Femur (tissue), 1 donor: ENCODE measurements at places on chromosomes 13 and 19.
A peak's percentile ranks its signal among the peaks of the same experiment; 100 is the strongest.

DNA sequence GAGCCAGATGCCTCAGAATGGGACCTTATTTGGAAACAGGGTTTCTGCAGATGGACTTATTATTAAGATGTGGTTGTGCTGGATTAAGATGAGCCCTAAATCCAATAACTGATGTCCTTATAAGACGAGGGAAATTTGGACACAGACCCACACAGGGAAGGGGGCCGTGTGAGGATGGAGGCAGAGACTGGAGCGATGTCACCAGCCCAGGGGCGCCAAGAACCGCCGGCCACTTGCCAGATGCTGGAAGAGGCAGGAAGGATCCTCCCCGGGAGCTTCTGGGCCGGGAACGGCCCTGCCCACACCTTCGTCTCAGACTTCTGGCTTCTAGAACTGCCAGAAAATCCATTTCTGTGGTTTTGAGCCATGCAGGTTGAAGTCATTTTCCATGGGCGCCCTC is 26.6 kb downstream of the GNG7 start:
- no peak for DNase-seq

- no peak for DNase-seq
These were observed 54.8 kb downstream of the EPS15L1 start for GRCh38 chr19:16416991-16417390.

- peak; percentile 94 for DNase-seq
These were observed 5.5 kb upstream of the CCNE1 start for GRCh38 chr19:29806098-29806866.

GRCh38 chr19:56174550-56174949 is 1.3 kb upstream of the GALP start:
- no peak for DNase-seq

- no peak for DNase-seq
These were observed 126.7 kb downstream of the MAB21L1 start for GRCh38 chr13:35349673-35350278.

- peak; percentile 76 for DNase-seq
These were observed 11.0 kb downstream of the TSHZ3 start for GRCh38 chr19:31338069-31338776.

GRCh38 chr19:53158119-53158656 is 665 bp downstream of the ZNF347 start:
- DNase-seq: peak; percentile 51

DNA sequence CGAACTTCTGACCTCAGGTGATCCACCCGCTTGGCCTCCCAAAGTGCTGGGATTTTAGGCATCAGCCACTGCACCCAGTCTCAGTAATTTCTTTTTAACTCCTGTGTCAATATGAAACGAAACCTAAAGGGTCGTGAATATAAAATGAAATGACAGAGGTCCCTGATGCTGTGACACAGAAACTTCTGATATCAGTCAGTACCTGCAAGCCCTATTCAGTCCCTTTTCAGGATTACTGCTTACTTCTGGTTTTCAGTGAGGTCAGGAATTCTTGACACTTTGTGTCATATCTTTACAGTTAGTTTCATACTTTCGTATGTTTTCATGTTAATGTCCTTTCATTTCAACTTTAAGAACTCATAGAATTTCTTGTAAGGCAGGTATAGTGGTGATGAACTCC is 58.7 kb downstream of the RNF17 start:
- no peak for DNase-seq

GRCh38 chr19:8615813-8616596 is 5.5 kb upstream of the ADAMTS10 start:
- DNase-seq: peak; percentile 64

DNA sequence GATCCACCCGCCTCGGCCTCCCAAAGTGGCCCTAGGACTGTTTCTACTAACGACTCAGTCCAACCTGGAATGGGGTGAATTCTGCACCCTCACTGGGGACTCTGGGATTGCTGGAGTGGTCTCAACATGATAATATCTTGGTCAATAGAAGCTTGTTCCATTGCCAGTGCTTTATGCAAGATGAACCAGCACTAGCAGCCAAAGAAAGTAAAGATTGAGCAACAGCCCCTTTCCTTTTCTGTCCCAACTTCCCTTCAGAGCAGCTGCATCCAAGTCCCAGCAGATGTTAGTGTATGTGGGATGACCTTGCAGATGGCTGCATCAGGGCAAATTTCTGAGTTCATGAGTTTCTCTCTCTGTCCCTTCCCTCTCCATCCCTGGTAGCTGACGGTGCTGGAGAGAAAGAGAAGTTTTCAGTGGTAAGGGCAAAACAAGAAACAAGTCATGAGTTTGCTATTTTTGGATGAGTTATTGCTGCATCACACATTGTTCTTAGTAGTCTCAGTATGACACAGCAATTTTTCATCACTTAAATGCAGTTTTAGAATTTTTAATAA is 183.6 kb upstream of the EDNRB start:
- DNase-seq: peak; percentile 56

- no peak for DNase-seq
These were observed 6.3 kb upstream of the PNMA8C start for GRCh38 chr19:46435009-46435408.

DNA sequence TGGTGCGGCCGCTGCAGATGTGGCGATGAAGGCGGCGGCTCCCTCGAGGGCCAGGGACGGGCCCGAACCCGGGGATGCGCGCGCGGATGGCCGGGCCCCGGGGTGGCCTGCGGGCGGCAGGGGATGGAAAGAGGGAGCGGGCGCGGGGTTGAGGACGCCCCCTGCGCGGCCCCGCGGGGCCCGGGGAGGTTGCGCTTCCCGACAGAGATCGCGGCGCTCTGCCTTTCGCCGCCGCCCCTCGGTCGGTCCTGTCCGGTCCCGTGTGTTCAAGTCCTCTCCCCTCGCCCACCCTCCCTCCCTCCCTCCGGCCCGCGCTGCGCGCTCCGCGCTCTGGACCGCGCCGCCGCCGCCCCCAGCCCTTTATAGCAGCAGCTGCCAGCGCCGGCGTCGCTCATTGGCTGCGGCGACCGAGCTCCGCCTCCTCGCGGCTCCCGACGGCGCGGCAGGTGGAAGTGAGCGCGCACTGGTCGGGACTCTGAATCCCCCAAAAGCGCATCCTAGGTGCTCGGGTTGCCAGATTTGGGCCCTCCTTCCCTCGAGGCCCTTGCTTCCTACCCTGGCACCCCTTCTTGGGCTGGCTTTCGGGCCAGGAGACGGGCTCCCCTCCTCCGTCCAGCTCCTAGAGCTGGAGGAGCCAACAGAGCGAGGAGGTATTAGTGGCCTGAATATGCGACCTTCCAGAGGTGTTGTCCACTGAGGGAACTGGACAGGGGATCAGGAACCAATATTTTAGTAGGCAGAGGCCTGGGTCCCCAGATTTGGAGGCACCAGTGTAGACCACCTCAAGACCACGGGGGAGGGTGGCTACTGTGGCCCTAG is at the start of gene ELAVL3:
ELAVL3 (minus strand) TSS at position 332 of the 819 bp plus-strand sequence. CDS start 438 bp downstream, outside the sequence.
- DNase-seq: no peak

DNA sequence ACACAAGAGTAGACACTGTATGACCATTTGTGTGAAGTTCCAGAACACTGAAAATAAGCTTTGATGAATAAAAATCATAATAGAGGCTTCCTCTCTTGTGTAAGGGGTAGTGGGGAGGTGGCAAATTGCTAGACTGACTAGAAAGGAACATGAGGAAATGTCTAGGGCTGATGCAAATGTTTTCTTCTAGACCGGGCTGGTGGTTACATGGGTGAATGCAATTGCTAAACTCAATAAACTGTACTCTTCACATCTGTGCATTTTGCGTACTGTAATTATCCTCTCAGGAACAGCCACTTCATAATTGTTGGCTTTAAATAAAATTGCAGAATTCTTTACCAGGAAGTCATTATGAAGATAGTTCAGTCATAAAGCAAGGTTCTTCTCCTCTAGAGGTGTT is 5.2 kb upstream of the KBTBD7 start:
- DNase-seq: no peak

GRCh38 chr19:45419396-45419795 is 4.3 kb downstream of the ERCC1 start:
- DNase-seq: no peak

DNA sequence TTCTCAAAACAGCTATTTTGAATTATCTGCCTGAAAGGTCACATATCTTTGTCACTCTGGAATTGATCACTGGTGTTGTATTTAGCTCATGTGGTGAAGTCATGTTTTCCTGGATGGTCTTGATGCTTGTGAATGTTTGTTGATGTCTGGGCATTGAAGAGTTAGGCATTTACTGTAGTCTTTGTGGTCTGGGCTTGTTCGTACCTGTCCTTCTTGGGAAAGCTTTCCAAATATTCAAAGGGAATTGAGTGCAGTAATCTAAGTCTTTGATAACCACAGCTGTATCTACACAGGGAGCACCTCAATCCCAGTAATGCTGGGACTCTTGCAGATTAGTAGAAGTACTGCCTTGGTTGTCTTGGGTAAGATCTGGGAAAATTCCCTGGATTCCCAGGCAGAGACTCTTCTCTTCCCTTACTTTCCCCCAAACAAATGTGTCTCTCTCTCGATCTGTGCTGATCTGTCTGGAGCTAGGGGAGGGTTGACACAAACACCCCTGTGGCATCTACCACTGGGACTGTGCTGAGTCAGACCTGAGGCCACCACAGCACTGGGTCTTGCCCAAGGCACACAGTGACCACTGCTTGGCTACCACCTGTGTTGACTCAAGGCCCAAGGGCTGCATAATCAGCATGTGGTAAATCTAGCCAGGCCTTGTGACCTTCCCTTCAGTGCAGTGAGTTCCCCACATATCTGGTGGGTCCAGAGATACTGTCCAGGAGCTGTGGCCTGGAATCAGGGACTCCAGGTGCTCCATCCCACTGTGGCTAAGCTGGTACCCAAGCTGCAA is 5.5 kb upstream of the CYP4F3 start:
- no peak for DNase-seq

- peak; percentile 88 for DNase-seq
These were observed at the start of gene BICRA for GRCh38 chr19:47608969-47609905. BICRA (plus strand) TSS chr19:47609134; CDS start chr19:47673575, 64,441 bp downstream.

- no peak for DNase-seq
These were observed 60.7 kb upstream of the RFXAP start for GRCh38 chr13:36758345-36758744.

- DNase-seq: peak; percentile 85
These were observed 1.7 kb downstream of the PCDH8 start for GRCh38 chr13:52846567-52847321.

DNA sequence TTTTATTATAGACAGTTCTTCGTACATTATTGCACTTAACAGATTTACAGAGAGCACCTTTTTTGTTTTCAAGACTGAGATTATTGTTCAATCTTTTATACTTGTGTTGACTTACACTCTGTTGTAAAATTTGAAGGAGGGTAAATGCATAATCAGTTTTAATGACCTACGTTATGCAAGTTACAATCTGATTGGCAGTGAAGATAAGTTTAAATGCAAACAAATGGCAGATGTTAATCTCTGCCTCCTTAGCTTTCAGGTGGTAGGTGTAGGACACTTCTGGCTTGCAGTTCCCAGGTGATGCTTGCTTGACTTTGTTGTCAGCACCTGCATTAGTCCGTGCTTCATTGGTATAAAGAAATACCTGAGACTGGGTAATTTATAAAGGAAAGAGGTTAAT is 424.9 kb downstream of the FGF9 start:
- DNase-seq: no peak

GRCh38 chr13:48488995-48489394 is 43.9 kb downstream of the RCBTB2 start:
- no peak for DNase-seq

GRCh38 chr13:78841358-78841963 is 182.5 kb upstream of the OBI1 start:
- no peak for DNase-seq

DNA sequence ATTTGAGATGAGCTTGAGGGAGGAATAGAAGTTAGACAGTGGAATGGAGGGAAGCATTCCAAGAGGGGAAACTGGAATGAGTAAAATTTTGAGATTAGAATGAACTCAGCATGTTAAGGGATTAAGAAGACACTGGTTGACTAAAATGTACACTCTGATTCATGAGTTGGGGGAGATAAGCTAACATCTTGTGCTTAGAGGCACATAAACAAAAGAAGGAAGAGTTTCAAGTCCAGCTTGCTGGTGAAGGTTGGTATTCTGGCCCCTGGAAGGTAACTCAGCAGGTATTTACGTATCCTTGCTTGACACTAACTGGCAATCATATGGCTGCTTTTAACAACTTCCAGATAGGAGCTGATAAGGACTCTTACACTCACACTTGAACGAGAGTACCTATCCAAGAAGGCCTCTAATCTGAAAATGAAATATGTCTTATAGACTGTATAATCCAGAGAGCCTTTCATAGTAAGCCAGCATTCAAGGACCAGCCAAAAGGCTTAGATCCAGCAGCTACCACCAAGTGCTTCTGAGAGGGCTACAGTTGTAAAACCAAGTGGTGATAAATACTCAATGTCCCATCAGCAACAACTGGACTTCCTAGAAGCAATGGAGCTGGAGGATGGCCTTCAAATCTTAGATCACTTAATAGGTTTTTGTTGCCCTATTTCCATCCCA is 149.7 kb upstream of the SERP2 start:
- no peak for DNase-seq

DNA sequence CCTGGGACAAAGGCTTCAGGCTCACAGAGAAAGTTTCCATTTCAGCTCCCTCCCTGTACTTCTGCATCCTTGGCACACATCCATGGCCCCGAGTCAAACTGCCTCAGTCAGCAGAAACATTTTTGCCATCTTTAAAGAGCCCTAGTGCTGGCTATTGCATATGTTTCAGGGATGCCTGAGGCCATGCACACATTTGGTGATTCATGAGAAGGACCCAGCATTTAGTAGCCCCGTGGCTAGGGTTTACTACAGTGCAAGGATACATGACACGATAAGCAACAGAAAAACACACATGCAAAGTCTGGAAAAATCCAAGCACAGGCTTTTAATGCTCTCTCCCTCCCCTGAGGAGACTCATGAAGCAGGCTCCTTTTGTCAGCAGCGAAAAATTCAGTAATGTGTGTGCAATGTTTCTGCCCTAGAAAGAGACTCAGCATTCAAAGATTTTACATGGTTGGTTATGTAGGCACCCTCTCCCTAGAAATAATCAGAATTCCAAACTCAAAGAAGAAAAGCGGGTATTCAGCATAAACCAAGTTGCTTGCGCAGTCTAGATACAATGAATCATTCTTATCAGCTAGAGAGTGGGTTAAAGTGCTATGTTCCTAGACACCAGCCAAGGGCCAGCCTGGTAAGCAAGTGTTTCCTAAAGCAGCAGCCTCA is 17.6 kb downstream of the ACOD1 start:
- peak; percentile 87 for DNase-seq

DNA sequence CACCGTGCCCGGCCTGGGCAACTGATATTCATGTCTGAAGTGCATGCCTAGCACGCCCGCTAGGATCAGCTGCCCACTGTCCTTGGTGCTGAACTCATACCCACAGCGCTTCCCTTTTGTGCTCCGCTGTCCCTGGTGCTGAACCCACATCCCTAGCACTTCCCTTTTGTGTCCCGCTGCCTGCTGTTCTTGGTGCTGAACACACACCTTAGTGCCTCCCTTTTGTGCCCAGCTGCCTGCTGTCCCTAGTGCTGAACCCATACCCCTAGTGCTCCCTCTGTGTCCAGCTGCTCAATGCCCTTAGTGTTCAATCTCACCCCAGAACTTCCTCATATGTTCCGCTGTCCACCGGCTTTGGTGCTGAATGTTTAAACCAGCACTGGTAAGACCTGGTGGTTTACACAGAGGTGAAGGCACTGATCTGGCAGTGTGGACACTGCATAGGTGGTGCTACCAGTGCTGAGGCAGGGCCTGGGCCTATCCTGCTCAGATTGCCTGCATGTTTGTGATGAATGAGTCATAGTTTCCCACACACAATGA is 26.3 kb upstream of the SIGLEC11 start:
- peak; percentile 92 for DNase-seq

GRCh38 chr13:61410669-61411297 is 4.9 kb downstream of the PCDH20 start:
- no peak for DNase-seq
